ENCODE measurements at places on chromosomes 13 and 19.

GRCh38 chr19:48175578-48175977 lies 5.1 kb downstream of the ZSWIM9 start:
- H3K36me3 ChIP-seq, result no peaks in the 10 kb centered on the region
- H3K4me3 ChIP-seq, result no peak overlapping the region
- DNase-seq, result no peak
- H3K27me3 ChIP-seq, result no peaks in the 10 kb centered on the region
- peaks cover 6% of the 10 kb centered on the region for H3K4me1 ChIP-seq

GRCh38 chr13:96844195-96844594 lies 150.1 kb downstream of the OXGR1 start:
- no peak overlapping the region for H3K4me3 ChIP-seq
- H3K36me3 ChIP-seq, result no peaks in the 10 kb centered on the region
- H3K4me1 ChIP-seq, result no peaks in the 10 kb centered on the region
- no peak overlapping the region for H3K27ac ChIP-seq
- DNase-seq, result no peak

DNA sequence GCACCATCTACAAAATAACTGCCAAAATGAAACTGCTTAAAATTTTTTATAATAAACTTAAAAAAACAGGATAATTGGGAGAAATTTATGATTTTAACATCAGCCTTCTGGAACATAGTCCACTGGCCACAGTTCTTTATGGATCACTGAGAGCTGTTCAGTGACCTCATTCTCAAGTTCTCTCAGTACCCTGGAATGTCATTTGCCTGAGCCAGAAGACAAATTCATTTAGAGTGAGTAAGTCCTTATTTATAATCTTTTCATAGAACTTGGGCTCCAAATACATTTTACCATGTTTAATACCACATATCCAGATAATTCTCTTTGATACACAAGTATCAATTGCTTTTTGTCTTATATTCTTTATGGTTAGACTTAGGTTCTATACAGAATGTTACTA lies 87.6 kb downstream of the CAB39L start:
- H3K4me1 ChIP-seq, result no peaks in the 10 kb centered on the region
- no peak for DNase-seq
- H3K27ac ChIP-seq, result no peak overlapping the region
- H3K4me3 ChIP-seq, result no peak overlapping the region

DNA sequence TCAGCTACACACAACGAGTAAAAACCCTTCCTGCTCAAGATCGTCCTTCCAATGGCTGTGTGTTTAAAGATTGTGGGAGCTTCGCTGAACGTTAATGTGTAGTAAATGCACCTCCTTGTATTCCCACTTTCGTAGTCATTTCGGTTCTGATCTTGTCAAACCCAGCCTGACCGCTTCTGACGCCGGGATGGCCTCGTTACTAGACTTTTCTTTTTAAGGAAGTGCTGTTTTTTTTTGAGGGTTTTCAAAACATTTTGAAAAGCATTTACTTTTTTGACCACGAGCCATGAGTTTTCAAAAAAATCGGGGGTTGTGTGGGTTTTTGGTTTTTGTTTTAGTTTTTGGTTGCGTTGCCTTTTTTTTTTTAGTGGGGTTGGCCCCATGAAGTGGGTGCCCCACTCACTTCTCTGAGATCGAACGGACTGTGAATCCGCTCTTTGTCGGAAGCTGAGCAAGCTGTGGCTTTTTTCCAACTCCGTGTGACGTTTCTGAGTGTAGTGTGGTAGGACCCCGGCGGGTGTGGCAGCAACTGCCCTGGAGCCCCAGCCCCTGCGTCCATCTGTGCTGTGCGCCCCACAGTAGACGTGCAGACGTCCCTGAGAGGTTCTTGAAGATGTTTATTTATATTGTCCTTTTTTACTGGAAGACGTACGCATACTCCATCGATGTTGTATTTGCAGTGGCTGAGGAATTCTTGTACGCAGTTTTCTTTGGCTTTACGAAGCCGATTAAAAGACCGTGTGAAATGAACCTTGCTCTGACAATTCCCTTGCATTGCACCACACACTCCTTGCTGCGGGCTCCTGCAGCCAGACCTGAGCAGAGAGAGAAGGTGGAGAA lies 2.7 kb upstream of the FAM174C start:
- DNase-seq, result no peak
- peaks cover 42% of the 10 kb centered on the region for H3K36me3 ChIP-seq
- H3K27me3 ChIP-seq, result no peaks in the 10 kb centered on the region
- peaks cover 77% of the 10 kb centered on the region for H3K4me1 ChIP-seq
- peak overlapping the region; percentile 82 for H3K27ac ChIP-seq
- H3K4me3 ChIP-seq, result no peak overlapping the region

DNA sequence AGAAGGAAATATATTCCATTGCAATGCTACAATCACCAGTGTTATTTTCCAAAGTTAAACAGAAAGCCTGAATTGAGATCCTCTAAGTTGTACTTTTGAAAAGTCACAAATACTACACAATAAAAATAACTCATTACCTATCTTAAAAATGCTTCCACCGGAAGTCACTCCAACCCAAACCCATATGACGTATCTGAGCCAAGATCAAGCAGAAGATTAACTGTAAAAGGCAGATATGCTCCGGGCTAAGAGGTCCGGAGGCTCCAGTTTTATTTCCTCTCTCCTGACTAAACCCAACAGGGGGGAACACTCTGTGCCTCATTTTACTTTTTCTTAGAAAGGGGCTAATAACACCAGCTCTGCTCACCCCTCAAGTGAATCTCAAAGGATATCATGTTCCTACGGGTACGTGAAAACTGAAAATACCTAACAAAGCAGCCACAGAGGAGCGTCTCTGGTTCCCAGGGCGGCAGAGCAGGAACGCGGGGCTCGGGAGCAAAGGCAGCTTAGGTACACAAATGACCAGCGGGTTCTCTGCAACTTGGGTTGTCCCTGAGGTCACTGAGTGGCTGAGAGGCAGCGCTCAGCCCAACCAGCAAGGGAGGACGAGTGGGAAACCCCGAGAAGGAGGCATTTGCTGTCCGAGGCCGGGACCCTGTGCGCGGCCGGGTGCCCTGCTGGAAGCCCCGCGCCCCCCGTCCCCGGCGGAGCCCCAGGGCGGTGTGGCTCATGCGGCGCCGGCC lies 750 bp downstream of the RAB20 start:
- H3K27ac ChIP-seq, result peak overlapping the region; percentile 66
- peak overlapping the region; percentile 79 for H3K4me3 ChIP-seq
- no peaks in the 10 kb centered on the region for H3K36me3 ChIP-seq

DNA sequence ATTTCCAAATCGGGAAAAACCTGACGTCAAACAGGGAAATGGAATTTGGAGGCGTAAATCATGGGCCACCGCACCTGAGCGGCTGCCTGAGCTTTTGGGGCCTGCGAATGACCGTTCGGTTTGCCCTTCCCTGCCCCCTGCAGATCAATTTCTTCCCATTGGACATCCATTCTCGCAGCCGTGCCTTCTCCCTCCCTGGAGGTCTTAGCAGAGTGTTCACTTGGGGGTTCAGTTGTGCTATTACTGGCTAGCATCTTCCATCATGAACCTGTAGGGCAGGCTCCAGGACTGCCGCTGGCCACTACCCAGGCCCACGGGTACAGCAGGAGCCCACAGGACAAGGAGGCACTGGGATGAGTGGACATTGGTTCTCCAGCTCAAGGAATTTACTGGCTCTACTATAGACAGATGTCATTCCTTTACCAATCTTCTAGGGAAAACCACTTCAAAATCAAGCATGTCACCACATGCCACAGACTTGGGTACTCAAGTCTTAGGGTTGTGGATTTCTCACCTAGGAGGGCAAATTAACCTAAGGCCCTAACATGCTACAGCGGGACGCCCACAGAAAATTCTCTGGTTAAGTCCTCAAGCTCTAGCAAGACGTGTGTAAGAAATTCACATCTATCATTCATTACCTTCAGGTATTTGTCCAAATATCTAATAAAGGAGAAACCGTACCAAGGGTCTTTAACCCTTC lies 75.5 kb downstream of the COL4A1 start:
- no peaks in the 10 kb centered on the region for H3K4me1 ChIP-seq
- no peaks in the 10 kb centered on the region for H3K36me3 ChIP-seq
- H3K27me3 ChIP-seq, result no peaks in the 10 kb centered on the region
- H3K4me3 ChIP-seq, result no peak overlapping the region
- H3K27ac ChIP-seq, result no peak overlapping the region

DNA sequence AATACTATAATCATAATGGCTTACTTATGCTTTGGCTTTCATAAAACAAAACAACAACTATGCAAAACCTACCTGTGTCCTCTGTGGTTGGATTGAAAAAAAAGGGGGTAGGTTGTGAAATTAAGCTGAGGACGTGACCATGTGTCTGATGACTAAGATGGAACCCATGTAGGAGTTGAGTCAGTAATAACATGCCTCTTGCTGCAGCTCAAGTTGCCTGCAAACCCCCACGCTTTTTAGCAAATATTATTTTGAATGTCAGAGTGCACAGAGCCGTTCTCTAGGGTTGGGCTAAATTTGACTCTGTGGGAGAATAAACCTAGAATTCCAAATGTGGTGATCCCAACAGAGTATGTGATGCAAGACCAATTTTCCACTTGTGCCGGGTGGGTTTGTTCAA lies 209.3 kb downstream of the KCNRG start:
- H3K4me1 ChIP-seq, result no peaks in the 10 kb centered on the region
- no peak for DNase-seq
- no peaks in the 10 kb centered on the region for H3K36me3 ChIP-seq

DNA sequence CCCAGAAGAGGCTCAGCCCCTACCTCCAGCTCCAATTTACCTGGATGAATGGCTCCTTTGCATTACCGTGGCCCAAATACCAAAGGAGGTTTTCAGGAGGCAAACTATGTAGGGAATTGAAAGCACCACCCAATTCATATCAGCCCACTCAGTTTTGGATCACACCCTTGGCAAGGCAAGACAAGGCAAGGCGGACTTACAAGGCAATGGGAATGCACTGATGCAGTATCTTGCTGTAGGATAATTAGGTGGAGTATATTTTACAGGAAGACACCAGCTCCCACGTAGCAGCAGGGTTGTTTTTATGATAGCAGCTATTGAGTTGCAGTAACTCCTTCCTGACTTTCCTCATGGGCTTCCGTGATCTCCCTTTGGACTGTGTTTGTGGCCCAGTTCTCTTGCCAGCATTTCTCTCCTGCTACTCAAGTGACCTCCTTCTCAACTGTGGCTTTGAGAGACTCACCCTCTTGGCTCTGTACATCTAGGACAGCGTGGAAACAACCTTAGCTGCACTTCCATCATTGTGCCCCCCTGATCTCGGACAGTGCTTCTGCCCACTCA lies 935.9 kb downstream of the EFNB2 start:
- no peak overlapping the region for H3K4me3 ChIP-seq
- H3K27ac ChIP-seq, result no peak overlapping the region
- no peaks in the 10 kb centered on the region for H3K4me1 ChIP-seq
- H3K27me3 ChIP-seq, result no peaks in the 10 kb centered on the region

DNA sequence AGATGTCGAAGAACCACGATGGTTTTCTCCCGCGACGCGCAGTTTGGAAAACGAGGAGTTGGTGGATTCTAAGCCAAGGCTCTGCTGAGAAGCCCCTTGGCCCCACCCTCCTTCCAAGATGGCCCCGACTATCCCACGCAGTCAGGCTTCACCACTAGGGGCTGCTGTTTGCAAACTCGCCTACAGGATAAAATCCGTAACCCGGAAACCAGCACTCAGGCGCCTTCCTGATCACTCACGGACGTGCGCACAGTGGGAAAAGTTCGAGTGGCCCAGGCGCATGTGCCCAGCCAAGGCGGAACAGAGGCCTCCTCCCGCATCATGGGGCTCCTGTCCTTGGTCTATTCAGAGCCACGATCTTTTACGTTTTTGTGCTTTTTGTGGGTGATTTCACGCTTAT lies 19.2 kb upstream of the UQCR11 start:
- H3K4me3 ChIP-seq, result no peak overlapping the region
- peak; percentile 51 for DNase-seq
- H3K36me3 ChIP-seq, result no peaks in the 10 kb centered on the region
- H3K27ac ChIP-seq, result no peak overlapping the region

- H3K4me3 ChIP-seq, result no peak overlapping the region
- no peak overlapping the region for H3K27ac ChIP-seq
- no peaks in the 10 kb centered on the region for H3K27me3 ChIP-seq
- no peaks in the 10 kb centered on the region for H3K4me1 ChIP-seq
Measured at GRCh38 chr13:87120476-87120875, 550.7 kb upstream of the SLITRK5 start.

DNA sequence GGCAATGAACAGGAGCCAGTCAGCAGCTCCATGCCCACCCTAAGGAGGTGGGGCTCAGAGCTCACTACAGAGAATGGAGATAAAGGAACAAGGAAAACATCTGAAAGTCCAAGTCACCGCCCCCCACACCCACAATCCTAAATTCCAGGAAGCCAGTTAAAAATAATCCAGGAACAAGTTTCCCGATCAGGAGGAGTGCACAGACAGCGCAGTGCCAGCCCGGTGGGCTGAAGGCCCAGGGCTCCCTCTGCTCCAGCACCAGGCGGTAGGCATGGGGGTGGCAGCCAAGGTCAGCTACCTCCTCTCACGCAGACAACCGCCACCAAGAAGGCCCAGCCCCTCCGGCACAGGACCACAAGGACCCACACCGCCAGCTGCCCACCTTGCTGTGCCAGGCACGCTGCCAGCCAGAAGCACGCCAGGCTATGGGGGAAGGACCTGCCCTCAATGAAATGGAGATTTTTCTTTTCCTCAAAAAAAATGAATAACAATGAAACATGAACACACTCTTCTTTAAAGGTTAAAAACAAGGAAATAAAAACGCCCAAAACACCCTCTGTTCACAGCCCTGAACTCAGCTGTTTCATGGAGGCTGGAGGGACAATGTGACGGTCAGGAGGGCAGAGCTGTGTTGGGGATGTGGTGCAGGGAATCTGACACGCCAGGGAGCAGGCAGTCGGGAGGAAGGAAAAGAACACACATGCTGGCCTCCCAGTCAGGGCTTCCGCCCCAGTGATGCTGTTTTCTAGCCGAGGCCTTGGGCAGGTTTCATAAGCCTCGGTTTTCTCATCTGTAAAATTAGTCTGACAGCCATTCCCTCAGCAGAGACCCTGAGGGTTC lies 11.0 kb downstream of the STK24 start:
- H3K27ac ChIP-seq, result peak overlapping the region; percentile 69
- H3K4me3 ChIP-seq, result no peak overlapping the region
- peaks cover 87% of the 10 kb centered on the region for H3K4me1 ChIP-seq
- no peaks in the 10 kb centered on the region for H3K36me3 ChIP-seq

- no peaks in the 10 kb centered on the region for H3K27me3 ChIP-seq
- DNase-seq, result no peak
- H3K4me1 ChIP-seq, result no peaks in the 10 kb centered on the region
- H3K4me3 ChIP-seq, result no peak overlapping the region
- H3K27ac ChIP-seq, result no peak overlapping the region
- H3K36me3 ChIP-seq, result no peaks in the 10 kb centered on the region
Measured at GRCh38 chr13:100798739-100799361, 124.3 kb upstream of the TMTC4 start.

GRCh38 chr19:44725251-44725650 lies 23.3 kb upstream of the BCL3 start:
- no peaks in the 10 kb centered on the region for H3K36me3 ChIP-seq
- DNase-seq, result no peak
- H3K4me1 ChIP-seq, result peaks cover 10% of the 10 kb centered on the region
- no peak overlapping the region for H3K4me3 ChIP-seq
- no peak overlapping the region for H3K27ac ChIP-seq
- no peaks in the 10 kb centered on the region for H3K27me3 ChIP-seq

GRCh38 chr19:23075031-23075733 lies 41.6 kb upstream of the ZNF730 start:
- H3K4me3 ChIP-seq, result no peak overlapping the region
- DNase-seq, result no peak
